Suppressor macrophage treated with lipopolysaccharide for 4 hours (primary cell): ENCODE measurements at places on chromosomes 5 and 9.
A peak's percentile ranks its signal among the peaks of the same experiment; 100 is the strongest.

DNA sequence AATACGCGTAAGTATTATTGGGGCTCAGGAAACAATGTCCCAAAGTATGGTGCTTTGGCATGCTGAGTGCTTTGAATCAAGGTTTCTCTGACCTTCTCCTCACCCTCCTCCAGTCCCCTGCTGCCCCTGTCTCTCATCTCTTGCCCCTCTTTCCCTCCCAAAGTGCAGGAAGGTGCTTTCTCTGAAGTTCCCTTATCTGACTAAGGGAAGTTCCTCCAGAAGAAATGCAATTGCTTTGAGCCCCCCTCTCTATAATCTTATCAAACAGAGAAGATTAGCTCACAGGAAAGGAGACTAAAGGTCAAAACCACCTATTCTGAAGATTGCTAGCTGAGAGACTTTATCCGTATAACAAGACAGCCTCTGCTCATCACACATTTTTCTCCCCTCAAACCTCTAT, 288.1 kb downstream of the ARL15 start:
- DNase-seq, result no peak

DNA sequence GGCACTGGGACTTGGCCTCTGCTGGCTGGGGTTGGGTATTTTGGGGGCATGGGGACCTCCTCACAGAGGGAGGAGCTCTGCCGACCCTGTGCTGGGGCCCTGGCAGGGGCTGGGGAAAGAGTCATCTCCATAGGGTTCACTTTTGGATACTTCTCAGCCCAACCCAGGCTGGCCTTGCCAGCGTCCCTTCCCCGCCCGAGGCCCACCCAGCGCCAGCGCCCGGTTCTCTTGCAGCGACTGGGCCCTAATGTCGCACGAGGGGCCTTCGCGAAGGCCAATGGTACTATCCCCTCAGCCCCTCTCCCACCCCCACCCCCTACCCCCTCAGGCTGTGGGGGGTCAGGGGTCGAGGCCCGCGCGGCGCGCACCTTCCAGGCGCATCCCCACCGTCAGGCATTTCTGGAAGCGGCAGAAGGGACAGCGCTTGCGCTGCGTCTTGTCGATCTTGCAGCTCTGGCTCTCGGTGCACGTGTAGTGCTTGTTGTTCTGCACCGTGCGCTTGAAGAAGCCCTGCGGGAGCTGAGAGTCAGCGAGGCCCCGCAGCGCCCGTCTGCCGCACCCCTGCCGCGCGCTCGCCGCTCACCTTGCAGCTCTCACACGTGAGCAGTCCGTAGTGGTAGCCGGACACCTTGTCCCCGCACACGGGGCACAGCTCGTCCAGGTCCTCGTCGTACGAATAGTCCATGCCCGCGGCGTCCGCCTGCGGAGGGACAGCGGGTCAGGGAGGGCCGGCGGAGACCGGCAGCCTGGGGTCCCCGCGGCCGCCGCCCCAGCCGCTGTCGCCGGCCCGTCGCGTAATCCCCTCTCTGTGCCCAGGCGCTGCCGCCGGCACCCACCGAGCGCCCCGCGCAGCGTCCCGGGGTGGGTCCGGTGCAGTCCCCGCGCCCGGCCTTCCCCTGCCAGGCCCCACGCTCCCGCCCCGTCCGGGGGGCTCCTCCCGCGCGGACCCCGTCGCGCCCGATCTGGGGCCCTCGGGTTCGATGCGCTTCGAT, 4.2 kb downstream of the NR5A1 start:
- DNase-seq, result no peak

GRCh38 chr9:37412431-37413151, 9.9 kb upstream of the GRHPR start:
- no peak for DNase-seq

DNA sequence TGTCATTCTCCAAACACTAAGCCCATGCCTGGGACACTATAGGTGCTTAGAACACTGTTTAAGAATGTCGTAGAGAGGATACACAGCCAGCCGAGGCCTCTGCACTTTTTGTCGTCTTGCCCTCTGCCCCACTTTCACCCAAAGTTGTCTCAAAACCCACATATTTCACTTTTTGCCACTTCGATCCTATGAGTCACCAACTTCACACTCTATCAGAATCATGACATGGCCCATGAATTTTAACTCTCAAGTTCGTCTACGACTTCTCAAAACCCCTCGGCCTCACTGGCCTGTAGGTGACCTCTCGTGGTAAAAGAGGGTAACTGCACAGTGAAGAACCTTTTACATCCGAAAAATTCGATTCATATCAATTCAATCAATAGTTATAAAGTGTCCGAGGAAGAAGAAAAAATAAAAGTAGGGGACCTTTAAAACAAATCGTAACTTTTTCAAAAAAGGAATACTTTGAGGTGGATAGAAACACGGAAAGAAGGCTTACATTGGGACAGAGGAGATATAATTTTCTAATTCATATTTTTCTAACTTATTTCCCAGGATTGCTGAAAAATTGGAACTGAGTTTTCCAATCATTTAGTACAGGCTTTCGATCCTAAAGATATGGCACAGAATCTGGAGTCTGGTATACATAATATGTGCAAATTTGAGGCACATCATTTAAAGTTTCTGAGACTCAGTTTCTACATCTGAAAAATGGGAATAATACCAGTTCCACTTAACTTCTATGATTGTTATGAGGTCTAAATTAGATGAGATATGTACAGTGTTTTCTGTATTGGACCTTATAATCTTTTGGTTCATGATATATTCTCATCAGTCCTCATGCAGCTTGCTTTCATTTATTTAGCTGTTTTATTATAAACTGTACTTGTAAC, 122.6 kb downstream of the APBA1 start:
- DNase-seq, result peak; percentile 44

GRCh38 chr5:123874600-123875201, 362.7 kb downstream of the CSNK1G3 start:
- DNase-seq, result no peak

DNA sequence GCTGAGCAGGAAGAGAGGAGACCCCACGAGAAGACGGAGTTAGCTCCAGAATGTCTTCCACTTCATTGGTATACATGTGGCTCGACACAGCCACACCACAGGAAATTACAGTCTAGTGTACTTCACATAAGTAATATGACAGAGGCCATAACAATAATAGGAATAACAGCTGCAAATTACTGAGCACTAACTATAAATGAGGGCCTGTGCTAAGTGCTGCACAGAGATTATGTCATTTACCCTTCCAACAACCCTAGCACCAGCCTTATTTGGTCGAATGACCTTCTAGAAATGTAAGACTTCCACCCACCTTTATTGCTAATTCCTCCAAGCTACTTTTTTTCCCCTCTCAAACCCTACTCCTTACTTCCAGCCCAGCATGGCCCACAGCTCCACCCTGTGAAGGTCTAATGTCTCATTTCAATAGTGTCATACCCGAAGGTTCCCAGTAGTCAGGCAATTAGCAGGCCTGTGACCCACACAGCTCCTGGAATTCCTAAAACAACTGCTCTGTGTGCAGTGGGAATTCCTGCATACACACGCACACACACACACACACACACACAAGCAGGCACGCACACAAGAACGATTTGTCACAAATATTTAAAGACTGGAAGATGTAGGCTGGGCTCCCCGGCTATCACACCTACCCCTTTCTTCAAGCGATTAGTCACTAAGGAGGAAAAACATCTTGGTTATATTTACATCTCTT, 134.5 kb downstream of the FRMD3 start:
- peak; percentile 9 for DNase-seq

GRCh38 chr9:34520505-34521385, 2.0 kb downstream of the ENHO start:
- no peak for DNase-seq

DNA sequence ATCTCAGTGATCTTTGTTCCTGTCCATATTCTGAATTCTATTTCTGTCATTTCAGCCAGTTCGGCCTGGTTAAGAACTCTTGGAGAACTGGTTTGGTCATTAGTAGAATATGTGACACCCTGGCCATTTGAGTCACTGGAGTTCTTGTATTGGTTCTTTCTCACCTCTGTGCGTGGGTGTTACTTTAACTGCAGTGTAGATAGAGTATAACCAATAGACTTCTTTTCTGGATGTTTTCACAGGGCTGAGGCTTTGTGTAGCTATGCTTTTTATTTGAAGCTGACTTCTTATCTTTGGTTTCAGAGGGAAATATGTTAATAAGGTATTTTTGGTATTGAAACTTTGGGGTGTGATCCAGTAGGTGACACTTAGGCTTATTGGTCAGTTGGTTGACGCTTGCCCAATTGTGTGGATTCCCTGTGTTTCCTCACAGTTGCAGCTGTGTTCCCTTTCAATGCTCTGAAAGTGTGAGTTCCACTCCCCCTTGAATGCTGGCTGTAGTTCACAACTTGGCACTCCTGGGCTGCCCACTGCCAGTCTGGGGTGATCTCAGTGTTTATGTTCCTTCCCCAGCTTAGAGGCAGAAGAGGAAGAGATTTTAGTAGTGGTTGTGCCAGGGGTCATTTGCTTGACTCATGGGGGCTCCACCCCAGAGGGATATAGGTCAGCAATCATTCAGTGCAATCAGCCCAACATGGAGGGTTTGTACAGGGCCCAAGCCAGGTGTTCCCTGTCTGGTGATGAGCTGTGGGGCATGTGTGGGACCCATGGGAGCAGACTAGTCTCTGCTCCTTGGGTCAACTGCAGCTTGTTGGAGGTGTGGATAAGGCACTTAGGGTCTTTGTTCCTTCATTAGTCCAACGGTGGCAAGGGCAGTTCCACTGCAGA, 34.9 kb upstream of the TEK start:
- peak; percentile 50 for DNase-seq

- no peak for DNase-seq
Observed at GRCh38 chr5:95727764-95728191, 3.4 kb upstream of the RHOBTB3 start.

DNA sequence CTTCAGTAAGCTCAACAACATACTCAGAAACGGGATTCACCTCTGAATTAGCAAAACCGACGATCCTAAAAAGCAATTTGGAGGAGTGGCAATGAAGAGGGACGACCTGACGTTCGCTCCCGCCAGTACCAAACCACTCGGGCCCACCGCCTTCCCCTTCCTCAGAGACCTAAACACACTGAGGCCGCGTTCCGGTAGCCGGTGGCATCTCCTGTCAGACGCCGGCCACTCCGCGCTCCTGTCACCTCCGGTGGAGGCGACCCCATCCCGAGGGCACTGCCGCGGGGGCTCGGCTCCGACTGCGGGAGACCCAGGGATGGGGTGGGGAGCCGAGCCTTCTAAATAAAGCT, 617 bp downstream of the PPP6C start:
- peak; percentile 28 for DNase-seq

DNA sequence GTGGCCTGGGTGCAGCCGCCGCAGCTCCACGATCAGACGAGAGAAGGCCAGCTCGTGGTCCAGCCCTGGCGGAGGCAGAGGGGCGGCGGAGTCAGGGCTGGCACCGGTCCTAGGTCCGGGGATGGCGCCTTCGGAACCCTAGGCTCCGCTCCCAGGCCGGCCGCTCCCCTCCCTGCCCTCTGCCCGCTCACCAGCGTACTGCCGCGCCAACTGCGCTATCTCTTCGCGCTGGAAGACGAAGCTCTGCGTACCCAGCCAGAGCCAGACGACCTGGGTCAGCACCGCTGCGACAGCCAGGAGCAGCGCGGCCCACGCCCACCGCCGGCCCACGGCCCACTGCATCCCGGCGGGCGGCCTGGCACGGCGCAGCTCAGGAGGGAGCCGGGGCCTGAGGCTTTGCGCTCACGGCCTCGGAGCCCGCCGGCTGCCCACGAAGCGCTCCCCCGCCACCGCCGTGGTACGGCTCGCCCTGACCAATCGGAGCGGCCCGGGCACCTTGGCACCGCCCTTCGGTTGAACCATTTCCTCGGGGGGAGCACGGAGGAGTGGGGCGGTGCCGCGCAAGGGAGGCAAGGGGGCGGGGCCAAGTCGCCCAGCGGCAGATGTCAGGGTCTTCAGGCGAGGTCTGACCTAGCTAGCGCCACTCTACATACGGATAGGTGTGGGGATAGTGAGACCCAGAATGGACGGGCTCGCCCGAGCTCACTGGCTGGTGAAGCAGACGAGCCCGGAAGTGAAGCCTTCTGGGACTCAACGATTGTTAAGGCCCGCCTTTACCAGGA, at the start of gene SIGMAR1:
Gene SIGMAR1, minus strand, starts transcription at position 432 of the 782 bp plus-strand sequence. Its CDS starts 90 bp downstream, at position 342.
- DNase-seq, result peak; percentile 94

DNA sequence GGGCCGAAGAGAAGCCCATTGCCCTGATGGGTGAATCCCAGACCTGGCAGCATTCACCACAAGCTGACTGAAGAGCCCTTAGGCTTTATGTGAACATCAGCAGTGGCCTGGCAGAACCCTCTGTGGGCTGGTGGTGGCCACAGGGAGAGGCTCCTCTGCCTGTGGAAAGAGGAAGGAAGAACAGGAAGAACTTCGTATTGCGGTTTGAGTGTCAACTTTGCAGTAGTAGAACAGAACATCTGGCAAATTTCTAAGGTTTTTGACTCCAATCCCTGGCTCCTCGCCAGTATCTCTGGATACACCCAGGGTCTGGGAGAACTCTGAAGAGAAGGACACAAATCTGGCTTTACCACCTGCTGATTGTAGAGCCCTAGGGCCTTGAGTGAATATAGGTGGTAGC, 356.4 kb upstream of the GRAMD2B start:
- DNase-seq, result no peak

- DNase-seq, result no peak
Observed at GRCh38 chr5:116459301-116459700, 115.3 kb downstream of the SEMA6A start.

GRCh38 chr5:149615976-149616375, 34.7 kb downstream of the ARHGEF37 start:
- DNase-seq, result no peak

GRCh38 chr9:82124090-82124489, 135.5 kb downstream of the SPATA31D1 start:
- no peak for DNase-seq

- no peak for DNase-seq
Observed at GRCh38 chr5:27594141-27594540, 555.8 kb upstream of the CDH9 start.

DNA sequence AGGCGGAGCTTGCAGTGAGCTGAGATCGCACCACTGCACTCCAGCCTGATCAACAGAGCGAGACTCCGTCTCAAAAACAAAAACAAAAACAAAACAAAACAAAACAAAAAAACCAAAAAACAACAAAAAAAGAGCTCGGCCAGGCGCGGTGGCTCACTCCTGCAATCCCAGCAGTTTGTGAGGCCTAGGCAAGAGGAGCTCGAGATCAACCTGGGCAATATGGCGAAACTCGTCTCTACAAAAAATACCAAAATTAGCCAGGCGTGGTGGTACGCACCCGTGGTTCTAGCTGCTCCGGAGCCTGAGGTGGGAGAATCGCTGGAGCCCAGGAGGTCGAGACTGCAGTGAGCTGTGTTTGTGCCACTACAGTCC, 20.2 kb downstream of the TRIM7 start:
- DNase-seq, result no peak

GRCh38 chr5:136269973-136270372, 77.0 kb upstream of the SMIM32 start:
- DNase-seq, result no peak

- DNase-seq, result peak; percentile 66
Observed at GRCh38 chr5:135876146-135876545, 19.5 kb downstream of the IL9 start.

DNA sequence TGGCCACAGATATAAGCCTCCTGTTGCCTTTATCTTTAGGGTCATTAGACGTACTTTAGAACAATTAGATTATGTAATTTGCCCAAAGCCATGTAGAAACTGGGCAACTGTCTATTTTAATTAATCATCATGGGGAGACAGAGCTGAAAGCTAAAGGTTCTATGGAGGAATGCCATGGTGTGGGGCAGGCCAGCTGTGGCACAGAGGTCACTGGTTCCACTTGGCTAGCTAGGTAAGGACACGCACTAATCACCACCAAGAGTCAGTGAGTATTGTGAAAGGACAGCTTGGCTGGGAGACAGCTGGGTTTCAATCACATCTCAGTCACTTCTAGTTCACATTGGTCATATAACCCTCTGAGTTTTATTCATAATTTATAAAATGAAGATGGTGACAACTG, 81.7 kb downstream of the HMHB1 start:
- no peak for DNase-seq
